Stimulated activated naive CD4-positive, alpha-beta T cell treated with Interleukin-2 at 50 U/mL for 16 hours (primary cell): ENCODE measurements at places on chromosomes 5 and 9.

GRCh38 chr9:68711281-68711680 lies 6.2 kb downstream of the PIP5K1B start:
- no peak for DNase-seq

DNA sequence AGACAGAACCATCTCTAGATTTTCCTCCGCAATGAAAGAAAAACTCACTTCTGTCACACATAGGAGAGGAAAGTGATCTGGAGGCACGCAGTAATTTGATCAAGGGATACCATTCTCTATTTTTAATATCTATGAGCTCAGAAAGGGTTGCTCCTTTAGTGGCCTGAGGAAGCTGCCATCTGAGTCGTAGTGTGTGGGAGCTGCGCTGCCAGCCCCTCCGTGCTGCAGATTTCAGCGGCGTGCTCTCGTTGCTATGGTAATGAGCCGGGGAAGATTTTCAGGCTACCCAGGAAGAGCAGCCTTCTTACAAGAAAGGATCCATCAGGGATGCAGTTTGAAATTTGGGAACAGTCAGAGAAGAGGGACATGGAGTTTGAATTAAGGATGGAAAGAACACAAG lies 17.1 kb upstream of the GOLM1 start:
- no peak for DNase-seq

DNA sequence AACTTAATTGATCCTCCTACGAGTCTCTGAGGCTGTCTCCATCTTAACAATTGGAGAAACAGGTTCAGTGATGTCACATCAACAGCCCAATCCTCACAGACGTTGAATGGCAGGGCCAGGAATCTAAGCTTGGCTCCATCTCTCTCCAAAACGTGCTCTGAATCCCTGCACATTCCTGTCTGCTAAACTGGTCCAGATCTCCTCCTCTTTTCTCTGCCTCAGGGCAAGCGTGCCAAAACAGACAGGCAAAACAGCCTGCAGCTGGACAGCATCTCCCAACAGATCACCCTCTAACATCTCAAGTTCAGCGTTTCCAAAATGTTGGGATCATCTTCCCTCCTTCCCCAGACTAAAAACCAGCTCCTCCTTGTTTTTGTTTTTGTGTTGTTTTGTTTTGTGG lies 6.6 kb downstream of the FBP1 start:
- DNase-seq: no peak

GRCh38 chr9:68970151-68970550 lies 43.8 kb downstream of the PRKACG start:
- DNase-seq: no peak

DNA sequence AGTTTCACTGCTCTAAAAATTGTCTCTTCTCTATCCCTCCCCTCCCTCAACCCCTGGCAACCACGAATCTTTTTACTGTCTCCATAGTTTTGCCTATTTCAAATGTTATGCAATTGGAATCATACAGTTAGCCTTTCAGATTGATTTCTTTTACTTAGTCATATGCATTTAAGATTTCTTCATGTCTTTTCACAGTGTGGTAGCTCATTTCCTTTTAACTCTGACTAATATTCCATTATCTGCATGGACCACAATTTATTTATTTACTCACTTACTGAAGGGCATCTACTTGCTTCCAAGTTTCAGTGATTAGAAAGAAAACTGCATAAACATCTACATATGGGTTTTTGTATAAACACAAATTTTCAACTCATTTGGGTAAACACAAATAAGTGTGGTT lies 372.3 kb downstream of the CDH18 start:
- DNase-seq: no peak

GRCh38 chr5:168865968-168866367 lies 286.8 kb upstream of the PANK3 start:
- DNase-seq: no peak

DNA sequence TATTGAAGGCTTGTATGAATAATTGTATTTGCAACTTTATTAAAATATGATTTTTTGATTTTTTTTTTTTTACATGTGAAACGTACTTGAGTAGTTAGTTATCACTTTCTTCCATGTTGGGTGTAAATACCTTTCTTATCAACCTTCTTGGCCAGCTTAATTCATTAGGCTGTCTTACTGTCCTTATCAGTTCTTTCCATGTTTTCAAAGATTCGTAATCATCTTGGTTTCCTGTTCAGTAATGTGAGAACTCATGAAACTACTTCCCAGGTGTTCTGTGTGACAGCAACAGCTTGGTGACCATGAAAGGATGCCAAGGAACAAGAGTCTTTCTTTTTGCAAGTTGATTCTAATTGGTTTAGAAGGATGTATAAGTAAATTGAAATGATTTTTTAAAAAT lies 100.0 kb downstream of the ADGRV1 start:
- DNase-seq: no peak

DNA sequence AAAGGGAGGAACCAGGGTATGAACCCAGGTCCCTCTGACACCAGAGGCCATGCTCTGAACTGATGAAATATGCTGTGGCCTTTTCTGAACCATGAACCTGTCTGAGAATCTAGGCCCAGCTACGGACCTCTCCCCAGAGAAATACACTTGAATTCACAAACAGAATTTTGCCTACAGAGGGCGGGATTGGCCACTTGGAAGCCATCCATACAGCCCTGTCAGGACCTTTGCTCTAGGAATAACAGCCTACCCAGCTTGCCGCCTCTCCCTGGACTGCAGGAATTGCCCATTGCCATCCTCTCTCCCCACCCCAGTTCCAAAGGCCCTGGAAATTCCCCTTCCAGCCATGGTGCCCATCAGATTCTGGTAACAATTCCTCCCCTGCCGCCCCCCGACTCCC lies 26.6 kb downstream of the MORN5 start:
- no peak for DNase-seq

DNA sequence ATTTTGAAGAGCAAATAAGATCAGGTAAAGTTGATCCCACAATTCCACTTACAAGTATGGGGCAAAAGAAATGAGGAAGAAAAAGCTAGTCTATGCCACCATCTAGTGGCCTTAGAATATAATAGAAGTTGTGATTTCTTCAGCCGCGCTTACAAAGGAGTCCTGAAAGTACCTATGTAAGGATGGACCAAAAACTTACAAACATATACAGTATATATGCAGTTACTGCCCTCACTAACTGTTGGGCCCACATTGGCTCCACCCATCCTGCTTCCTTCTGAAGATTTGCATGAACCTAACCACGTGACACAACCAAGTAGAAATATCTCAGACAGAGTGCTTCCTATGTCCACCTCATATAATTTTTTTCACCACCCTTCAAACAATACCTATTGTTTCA lies 11.7 kb upstream of the OR13D1 start:
- no peak for DNase-seq

DNA sequence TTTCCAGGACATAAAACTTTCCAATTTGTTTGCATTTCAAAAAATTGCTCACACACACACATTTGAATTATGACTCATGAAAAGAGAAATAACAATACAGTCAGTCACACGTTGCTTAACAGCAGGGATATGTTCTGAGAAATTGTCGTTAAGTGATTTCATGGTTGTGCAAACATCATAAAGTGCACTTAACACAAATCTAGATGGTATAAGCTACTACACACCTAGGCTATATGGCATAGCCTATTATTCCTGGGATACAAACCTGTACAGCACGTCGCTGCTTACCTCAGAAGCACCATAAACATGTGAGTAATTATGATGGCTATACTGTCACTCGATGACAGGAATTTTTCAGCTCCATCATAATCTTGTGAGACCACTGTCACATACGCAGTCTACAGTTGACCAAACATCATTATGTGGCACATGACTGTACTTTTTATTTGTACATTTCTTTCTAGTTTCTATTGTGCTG lies 378.2 kb downstream of the ACTL7B start:
- no peak for DNase-seq

DNA sequence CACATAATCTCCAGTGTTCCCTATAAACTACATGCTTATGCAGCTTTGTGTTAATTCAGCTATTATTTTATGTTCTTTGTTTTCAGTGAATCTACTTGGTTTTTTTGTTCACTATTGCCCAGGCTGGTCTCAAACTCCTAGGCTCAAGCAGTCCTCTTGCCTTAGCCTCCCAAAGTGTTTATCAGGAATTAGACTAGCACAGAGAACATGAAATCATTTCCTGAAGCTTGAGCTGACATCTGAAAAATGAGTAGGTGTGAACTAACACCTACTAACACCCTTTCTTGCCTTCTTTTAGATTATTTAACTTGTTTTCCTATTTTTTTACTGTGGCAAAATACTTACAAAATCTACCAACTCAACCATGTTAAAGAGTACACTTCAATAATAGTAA lies 25.0 kb downstream of the CENPP start:
- DNase-seq: no peak

DNA sequence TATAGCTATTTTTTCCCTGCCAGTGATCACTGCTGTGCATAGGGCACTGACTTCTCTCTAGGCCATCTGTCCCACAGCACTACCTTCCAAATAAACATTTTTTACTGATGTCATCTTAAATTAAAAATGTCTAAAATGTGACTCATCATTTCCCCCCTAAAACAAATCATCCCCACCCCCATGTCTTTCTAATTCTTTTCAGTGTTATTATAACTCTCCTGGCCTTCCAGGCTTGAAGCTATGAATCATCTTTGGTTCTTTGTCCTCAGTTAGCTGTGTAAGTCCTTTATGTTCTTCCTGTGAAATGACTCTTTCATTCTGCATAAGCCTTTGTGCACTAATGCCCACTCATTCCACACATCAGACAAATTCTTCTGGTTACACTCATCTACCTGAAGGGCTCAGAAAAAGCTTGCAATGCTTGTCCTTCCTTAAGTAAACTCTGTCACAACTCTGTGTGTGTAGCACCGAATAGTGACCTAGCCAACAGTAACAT lies 78.1 kb downstream of the CFAP95 start:
- DNase-seq: no peak

GRCh38 chr5:148965511-148966265 lies 97.2 kb downstream of the SH3TC2 start:
- DNase-seq: no peak

GRCh38 chr5:75373862-75374261 lies 36.8 kb downstream of the HMGCR start:
- no peak for DNase-seq

DNA sequence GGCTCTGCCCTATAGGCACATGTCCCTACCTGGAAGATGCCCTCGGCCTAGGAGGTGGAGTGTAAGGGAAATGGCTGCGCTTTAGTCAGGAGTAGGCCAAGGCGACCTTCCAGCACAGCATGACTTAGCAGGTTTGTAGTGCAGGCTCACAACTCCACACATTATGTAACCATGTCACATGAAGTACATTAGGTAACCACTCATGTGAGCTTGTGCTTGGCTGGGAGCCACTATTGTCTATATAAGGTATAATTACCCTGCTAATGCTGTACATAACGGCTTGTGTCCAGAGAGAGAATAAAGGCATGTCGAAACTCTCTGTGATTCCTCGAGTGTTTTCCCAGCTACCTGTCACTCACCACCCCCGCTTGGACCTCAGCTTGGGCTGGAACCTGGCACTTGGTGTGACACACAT lies 74.9 kb downstream of the CAMK4 start:
- DNase-seq: no peak

GRCh38 chr5:91468651-91469422 lies 85.7 kb upstream of the ARRDC3 start:
- no peak for DNase-seq

DNA sequence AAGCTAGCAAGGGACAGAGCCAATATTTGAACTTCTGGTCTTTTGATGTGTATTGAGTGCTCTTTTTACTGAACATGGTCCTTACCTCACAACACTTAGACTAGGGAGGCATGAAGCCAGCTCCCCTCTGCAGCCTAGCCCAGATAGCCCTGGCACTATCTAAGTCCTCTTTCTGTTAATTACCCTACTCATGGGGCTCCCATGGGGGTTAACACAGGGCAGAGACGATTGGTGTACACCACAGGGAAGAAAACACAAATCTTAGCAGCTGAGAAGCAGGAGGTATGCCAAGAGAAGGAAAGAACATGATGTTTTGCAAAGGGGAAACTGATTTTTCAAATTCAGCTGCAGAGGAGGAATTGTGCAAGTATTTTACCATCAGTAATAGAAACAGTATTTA lies 383.8 kb downstream of the TMEM232 start:
- no peak for DNase-seq

DNA sequence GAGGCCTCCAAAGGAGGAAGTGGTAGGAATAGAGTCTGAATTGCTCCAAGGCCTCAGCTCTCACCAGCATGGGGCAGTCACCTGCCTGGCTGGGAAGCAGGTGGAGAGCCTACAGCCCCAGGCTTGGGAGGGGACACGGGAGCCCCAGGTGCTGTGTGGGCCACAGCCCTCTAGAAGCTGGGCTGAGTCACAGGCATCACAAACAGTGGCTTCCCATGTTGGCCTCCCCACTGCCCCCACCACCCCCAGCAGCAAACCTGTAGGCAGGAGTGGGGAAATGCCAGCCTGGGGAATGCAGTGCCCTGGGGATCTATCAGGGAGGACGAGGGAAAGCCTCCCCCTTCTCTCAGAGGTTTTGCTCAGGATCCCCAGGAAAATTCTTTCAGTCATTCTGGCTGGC lies 309.6 kb downstream of the SLIT3 start:
- DNase-seq: no peak

GRCh38 chr9:111034170-111034897 lies 3.9 kb downstream of the LPAR1 start:
- DNase-seq: no peak

- no peak for DNase-seq
Observed at GRCh38 chr5:151006704-151007334, 13.6 kb upstream of the GPX3 start.

- DNase-seq: no peak
Observed at GRCh38 chr5:179318221-179318955, 26.9 kb downstream of the ADAMTS2 start.

GRCh38 chr5:45793638-45794532 lies 97.7 kb upstream of the HCN1 start:
- no peak for DNase-seq

GRCh38 chr9:123568691-123569688 lies 213.0 kb downstream of the CRB2 start:
- no peak for DNase-seq

DNA sequence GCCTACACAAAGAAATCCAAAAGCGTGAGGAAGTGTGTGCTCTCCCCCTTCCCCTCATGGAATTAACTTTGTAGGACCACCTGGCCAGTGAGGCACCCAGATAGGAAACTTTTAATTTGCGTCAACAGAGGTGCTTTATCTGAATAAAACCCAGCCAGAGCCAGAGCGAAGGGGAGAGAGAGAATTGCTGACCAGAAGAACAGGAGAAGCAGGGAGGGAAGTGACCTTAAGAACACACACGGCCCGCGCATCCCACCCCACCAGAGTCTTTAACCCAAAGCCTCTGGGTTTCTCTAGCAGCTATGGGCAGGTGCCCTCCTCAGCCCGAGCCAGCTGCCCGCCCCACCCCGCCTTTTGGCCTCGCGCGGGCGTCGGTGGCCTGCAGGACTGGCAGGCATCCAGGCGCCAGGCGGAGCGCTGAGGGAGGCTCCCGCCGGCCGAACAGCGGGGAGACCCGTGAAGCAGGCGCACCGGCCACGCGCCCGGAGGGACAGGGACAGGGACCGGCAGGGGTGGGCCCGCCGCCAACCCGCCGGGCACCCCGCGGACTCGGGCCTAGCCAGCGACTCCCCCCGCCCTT lies 580 bp downstream of the ERAP1 start:
- peak; percentile 58 for DNase-seq

DNA sequence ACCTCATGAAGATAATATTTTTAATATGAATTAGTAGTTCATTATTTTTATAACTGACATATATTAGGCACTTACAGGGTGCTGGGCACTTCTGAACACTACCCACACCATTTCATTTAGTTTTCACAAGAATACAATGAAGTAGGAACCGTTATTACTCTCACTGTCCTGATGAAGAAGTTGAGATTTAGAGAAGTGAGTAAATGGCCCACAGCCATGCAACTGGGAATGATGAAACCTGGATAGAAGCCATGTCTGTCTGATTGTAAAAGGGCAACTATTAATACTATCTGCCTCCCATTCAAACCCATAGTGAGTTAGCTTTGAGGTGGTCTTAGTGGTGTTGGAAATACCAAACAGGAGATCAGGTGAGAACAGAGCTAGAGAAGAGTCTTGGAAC lies 29.6 kb upstream of the OTULINL start:
- DNase-seq: no peak
